Naive thymus-derived CD4-positive, alpha-beta T cell (primary cell): ENCODE measurements at places on chromosomes 12 and 14. TPM values are rescaled to one million over a fixed set of nuclear protein-coding genes. Genes with fewer than 3 reads are reported as not detected.

Gene CPNE6
- not detected for total RNA-seq

Gene KIF26A
- not detected for total RNA-seq

DNA sequence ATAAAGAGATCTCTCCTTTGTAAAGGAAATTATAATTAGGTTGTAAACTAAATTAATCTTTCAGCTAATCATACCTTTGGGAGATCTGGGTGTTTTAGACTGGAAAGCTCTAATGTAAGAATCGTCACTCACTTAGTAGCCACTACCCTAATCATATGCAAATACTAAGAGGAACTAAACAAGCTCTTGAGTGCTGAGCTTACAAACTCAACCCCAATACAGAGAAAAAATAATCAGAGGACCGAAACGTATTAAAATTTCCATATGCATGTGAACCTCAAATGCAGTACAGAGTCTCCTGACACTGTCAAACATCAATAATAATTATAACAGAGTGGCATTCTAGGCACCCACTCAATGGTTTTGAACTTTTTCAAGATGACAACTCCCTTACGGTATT lies 235.3 kb upstream of the FOXN3 start:
- DNase-seq, result no peak

DNA sequence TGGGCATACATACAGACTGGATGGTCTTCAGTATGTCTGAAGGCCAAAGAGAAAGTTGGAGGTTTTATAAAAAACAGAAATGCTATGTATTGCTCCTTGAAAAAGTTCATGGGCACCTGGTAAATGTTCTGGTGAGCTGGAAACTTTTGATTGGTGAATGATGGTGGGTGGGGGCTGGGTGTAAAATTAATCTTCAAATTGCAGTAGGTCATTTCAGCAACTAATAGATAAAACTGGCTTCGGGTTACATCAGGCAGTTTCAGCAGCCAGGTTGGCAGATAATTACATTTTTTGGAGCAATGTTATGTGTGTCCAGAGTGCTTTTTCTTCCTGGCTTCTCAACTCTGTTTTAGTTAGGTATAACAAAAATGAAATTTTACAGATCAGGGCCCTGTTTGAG lies 35.3 kb downstream of the SDR9C7 start:
- DNase-seq, result no peak

GRCh38 chr14:23182372-23183157 lies 895 bp downstream of the SLC7A8 start:
- peak; percentile 25 for DNase-seq

DNA sequence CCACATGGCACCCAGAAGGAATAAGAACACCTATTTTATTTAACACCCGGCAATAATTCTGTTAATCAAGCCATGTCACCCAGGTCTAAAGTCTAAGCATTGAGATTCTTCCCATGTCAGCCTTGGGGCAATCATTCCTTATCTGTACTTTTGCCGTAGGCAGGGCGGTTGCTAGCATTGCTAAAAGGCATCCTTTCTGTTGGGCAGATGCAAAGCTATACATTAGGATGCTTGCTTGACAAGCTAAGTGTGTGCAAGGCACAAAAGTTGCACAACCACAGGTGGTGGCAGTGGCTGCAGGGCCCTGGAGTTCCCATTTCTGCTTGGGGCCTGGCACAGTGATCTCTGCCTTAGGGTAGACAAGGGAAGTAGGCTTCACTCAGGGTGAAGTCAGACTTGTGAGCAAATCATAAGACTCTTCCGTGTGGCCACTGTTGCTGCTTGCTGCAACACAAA lies 12.5 kb upstream of the GALNT6 start:
- no peak for DNase-seq

- DNase-seq, result peak; percentile 66
These were observed 12.2 kb downstream of the UBR7 start for GRCh38 chr14:93219103-93219726.

GRCh38 chr14:100665511-100666032 lies 61.1 kb upstream of the DLK1 start:
- DNase-seq, result no peak

DNA sequence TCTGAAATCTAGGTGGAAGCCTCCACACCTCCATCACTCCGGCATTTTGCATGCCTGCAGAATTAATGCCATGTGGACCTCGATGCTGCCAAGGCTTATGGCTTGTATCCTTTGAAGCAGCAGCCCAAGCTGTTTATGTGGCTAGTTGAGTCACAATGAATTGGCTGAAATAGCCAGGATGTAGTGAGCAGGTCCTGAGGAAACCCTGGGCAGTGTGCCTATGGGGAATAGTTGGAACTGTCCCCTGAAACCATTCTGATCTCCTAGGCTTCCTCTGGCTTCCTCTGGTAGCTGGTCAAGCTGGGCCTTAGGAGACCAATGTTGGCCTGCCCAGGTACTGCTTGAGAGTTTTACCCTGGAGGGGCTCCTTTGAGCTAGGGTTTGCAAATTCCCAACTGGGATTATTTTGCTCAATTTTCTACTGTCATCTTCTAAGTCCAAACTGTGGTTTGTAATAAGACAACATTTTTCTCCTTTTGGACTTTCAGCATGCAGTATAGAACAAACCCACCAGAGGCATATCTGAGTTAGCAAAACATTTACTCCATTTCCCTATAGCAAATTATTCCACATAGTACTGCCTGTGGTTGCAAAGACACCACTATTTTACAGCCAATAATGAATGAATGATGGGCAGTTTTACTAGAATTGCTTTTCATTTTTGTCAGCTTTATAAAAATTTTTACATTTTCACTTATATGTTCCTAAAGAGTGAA lies 85.1 kb upstream of the AMIGO2 start:
- DNase-seq, result no peak

Gene PTGER2
- total RNA-seq, result 1.7 TPM

DNA sequence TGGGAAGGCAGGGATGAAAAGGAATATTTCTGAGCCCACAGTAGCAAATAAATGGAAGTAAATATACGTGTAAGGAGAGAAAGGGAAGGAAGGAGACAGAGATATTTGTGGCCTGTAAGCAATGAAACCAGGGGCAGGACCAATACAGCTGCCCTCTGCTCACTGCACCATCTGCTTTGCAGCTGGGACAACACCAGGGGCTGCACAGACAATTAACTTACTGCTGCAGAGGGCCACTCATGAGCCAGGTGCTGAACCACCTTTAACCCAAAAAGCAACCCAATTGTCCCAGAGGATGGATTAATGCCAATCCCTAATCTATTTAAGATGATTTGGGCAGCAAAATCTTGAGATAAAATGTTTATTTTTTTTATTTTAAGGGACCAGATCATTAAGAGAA lies 30.6 kb upstream of the TMX1 start:
- no peak for DNase-seq

GRCh38 chr12:48053122-48053521 lies 48.8 kb upstream of the COL2A1 start:
- no peak for DNase-seq

Gene LYZ
- total RNA-seq, result 1.1 TPM in 2 replicates

DNA sequence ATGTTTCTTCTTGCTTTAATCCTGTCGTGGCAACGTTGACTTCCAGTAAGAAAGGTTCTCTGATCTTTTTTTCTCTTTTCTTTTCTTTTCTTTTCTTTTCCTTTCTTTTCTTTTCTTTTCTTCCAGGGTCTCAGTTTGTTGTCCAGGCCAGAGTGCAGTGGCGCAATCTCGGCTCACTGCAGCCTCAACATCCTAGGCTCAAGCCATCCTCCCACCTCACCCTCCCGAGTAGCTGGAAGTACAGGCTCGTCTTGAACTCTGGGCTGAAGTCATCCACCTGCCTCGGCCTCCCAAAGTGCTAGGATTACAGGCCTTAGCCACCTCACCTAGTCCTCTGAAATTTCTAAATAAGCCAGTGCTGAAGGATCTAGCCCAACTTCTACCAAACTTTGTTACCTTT lies 1.3 kb upstream of the MAP3K9 start:
- DNase-seq, result no peak

DNA sequence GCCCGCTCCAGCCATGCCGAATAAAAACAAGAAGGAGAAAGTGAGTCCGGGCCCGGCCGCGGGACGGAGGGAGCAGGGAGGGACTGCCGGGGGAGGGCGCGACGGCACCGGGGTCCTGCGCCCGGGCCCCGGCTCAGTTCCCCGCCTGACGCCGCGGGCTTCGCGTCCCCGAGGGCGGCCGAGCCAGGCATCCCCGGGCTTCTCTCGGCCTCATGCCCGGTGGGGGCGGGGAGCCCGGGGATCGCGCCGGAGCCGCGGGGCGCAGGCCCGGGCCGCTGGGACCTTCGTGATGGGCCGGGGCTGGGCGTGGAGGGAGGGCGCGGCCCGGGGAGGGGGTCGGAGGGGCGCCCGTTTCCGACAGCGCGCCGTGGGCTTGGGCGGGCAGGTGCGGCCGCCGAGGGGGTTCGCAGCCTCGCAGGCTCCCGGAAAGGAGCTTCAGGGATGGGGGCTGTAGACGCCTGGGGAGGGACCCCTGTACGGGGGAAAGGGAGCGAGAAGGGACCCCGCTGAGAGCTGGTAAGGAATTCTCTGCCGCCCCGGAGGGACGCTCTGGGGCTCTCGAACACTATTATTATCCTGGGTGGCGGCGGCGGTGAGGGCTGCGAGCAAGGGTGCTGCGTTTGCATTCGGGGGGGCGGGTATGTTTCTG lies 496 bp downstream of the PPP2R5C start:
- DNase-seq, result peak; percentile 59

- DNase-seq, result no peak
These were observed 15.6 kb downstream of the ITPK1 start for GRCh38 chr14:93100100-93100499.
